ENCODE measurements at places on chromosomes 6 and 20. TPM values are rescaled to one million over a fixed set of nuclear protein-coding genes. Genes with fewer than 3 reads are reported as not detected.

- no peaks in the 10 kb centered on the region for H3K4me1 ChIP-seq
- H3K27ac ChIP-seq, result no peak overlapping the region
- H3K4me3 ChIP-seq, result no peak overlapping the region
- no peak for DNase-seq
- no peaks in the 10 kb centered on the region for H3K27me3 ChIP-seq
These were observed 159.7 kb upstream of the KCNG1 start for GRCh38 chr20:51182571-51182970.

PI3 gene
- total RNA-seq, result not detected

OR2H2 gene
- total RNA-seq, result not detected

EDN3 gene
- total RNA-seq, result 0.17 TPM

RBPJL gene
- 1.4 TPM for total RNA-seq

Data from GM23338 (cell line).